ENCODE measurements at places on chromosomes 11 and 22.

- DNase-seq: no peak
Observed at GRCh38 chr11:26947379-26947844, 46.5 kb upstream of the FIBIN start.

DNA sequence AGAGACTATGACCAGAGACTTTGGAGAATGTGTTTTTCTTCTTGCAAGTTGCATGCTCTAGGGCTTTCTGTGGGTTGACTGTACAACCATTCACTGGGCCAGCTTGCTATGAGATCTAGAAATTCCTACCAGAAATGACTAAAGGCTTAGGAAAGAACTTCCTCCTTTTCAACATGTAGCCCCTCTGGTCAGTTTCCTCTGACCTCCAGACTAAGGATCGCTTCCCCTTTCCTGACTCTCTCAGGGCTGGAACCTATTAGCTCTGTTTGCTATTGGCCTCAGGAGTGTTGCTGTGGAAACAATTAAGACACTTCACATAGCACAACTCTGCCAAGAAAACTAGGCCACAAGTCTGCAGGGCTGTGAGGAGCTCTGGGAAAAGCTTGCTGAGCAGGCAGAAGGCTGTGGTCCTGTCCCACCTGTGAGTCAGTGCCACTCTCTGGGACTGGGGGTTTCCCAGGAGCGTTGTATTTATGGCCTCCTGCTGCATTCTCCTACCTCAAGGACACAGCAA, 10.7 kb downstream of the CRY2 start:
- DNase-seq: no peak

- DNase-seq: no peak
Observed at GRCh38 chr11:128724891-128725611, 31.2 kb downstream of the FLI1 start.

DNA sequence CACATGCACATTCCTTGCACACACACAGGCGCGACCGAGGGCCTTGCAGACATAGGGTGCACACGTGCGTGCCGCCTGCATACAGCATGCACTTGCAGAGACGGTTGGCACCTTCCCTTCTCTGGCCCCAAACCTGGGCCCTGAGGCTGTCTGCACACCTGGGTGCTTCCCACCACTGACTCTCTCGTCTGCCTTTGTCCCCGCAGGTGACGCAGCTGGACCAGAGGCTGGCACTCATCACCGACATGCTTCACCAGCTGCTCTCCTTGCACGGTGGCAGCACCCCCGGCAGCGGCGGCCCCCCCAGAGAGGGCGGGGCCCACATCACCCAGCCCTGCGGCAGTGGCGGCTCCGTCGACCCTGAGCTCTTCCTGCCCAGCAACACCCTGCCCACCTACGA, 38.0 kb downstream of the CDKN1C start:
- no peak for DNase-seq

DNA sequence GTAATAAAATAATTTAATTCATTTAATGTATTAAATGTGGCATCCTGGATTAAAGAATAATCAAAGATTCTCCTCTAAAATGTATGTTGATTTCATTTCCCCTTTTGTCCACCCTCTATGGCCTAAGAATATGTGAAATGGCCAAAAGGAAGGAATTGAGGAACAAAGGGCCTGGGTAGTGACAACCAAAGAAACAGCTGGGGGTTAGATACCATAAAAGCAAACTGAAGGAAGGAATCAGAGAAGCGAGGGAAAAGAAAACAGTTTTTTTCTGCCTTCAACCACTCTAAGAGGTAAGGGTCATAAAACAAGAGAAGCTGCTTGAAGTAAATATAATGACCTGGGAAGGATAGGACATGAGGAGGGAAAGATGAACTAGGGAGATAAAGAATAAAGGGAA, 139.3 kb downstream of the FAM76B start:
- no peak for DNase-seq

- no peak for DNase-seq
Observed at GRCh38 chr22:37222440-37222971, 10.2 kb upstream of the SSTR3 start.

DNA sequence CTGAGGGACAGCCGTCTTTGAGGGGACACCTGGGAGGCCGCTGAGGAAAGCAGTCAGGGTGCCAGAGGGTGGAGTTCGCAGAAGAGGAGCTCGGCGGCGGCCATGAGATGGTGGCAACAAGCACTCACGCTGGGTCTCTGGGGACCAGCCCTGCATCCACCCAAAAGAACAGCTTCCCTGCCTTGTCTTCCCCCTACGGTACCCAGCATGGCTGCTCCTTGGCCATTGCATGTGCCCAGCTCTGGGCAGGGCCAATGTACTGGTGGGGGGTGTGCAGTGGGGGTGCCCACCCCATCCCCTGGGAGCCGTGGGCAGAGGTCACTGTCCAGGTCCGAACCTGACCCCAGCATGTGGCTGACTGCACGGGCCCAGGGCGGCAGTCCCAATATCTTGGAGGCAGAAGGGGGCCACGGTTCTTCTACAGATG, 42.3 kb downstream of the OSBPL5 start:
- no peak for DNase-seq

GRCh38 chr22:49753276-49753890, 74.3 kb downstream of the BRD1 start:
- DNase-seq: no peak

DNA sequence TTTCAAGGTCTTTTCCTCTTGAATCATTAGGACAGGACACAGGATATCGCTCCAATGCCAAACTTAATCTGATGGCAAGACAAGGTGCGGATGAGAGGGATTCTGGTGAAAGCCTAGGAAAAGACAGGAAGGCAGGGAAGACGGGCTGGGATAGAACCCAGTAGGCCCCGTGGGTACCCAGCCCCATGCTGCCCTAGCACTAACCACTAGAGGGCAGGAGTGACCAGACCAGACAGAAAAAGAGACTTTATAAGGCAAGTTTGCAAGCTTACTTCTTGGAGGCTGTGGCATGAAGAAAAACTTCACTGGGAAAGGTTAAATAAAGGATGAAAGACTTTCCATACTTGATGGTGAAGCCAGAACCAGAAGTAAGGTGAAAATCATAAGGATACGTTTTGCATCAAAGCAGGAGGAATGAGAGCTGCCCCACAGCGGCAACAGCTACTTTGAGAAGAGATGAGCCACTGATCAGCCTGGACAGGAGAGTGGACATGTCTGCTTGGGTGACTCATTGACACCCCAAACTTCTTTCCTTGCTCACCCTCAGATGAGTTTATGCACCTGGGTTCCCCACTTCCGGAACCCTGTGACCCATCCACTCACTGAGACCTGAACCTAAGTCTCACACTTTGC, 39.8 kb downstream of the SYN3 start:
- peak; percentile 64 for DNase-seq

- DNase-seq: no peak
Observed at GRCh38 chr22:29700206-29700899, 19.4 kb upstream of the CABP7 start.

GRCh38 chr11:47192111-47192510, 5.9 kb upstream of the PACSIN3 start:
- no peak for DNase-seq

DNA sequence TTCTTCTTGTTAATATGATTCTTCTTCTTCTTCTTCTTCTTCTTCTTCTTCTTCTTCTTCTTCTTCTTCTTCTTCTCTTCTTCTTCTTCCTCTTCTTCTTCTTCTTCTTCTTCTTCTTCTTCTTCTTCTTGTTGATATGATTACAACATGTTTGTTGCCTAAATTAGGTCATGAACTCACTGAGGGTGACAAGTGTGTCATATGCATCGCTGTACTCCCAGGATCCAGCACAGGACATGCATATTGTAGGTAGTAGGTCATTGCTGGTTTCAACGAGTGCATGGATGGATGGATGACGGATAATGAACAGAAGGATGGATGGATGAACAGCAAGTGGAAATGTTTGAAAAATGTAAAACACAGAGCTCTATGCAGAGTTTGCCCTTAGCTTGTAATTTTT, 14.9 kb upstream of the PVALB start:
- no peak for DNase-seq

- DNase-seq: no peak
Observed at GRCh38 chr11:76453248-76453647, 8.4 kb downstream of the EMSY start.

GRCh38 chr11:121291896-121292494, 576 bp upstream of the SC5D start:
- DNase-seq: peak; percentile 39

DNA sequence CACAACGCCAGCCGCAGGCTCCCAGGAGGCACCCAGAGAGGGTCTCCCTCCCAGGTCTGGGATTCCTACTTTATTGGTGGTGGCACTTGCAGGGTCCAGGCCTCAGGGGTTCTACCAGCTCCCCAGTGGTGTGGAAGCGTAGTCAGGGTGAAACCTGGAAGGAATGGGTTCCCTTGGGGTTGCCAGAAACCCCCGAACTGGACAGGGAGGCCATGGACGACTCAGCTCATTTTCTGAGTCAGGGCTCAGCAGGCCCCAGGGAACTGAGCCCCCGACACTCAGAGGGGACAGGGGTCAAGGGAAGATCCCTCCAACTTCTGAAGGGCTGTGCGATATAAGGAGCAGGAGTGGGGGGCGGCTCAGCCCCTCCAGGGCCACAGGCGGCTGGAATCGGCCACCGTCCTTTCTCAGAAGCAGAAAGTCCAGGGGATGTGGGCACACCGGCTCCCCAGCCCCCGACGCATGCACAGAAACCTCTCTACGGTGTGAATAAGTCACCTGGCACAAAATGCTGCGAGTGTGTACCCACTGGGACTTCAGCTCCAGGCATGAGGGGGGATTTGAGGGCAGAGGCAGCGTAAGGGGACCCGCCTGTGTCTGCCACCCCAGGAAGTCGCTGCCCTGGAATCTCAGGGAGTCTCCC, 25.1 kb downstream of the MRGPRG start:
- no peak for DNase-seq

DNA sequence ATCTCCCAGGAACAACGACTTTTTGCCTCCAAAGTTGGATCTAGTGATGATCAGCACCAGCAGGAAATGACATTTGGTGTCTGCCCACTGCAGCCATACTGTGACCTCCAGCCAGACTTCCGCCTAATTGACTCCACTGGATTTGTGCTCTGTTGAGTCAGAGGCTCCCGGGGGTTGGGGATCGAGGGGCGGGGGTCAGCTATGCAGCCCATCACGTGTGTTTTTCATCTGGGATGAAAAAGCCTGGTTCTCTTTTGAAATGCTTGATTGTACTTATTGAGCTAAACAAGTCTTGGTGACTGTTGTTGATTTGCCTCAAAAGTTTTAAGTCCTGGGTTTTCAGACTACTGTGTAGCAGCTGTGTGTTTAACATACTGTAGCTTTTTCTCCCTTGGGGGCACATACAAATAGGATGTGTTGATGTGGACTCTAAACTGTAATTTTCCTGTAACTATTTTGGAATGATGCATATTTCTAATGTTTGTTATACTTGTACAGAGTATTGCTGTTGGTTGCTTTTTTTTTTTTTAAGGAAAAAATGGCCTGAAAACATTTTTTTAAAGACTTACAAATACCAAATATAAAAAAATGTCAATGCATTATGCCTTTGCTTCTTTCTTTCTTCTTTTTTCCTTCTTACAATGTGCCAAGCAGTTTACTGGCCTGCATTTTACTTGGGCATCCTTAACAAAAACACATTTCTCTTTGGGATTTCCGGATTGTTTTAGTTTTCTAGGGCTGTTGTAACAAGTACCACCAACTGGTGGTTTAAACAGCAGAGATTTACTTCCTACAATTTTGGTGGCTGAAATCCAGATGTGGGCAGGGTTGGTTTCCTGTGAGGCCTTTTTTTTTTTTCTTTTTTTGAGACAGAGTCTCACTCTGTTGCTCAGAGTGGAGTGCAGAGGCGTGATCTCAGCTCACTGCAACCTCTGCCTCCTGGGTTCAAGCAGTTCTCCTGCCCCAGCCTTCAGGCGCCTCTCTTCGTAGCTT, 46.1 kb upstream of the OR4B1 start:
- DNase-seq: no peak

DNA sequence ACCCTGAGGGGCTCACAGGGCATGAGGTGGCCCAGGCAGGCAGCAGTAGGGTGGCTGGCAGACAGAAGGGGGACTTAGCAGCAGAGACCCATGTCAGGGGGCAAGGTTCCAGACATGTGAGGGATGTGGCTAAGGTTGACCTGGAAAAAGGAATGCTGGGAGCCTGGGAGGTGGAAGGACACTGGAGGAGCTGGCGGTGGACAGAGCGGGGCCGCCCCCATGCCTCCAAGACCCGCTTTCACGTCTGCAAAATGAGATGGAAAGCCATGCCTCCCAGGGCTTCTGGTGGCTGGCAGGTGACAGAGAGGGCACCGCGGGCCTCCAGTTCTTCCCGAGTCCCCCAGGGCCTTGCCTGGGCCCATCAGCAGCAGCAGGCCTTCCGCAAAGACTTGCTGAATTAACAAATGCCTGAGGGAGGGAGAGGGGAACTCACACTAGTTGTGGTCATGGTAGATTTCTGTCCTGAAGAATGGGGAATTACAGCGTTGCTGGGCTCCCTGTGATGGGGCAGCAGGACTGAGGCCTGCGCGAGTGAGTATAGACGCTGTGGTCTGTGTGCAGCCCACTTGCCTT, 23.1 kb upstream of the SOX10 start:
- no peak for DNase-seq

GRCh38 chr11:10544491-10545465, 3.8 kb upstream of the RNF141 start:
- no peak for DNase-seq

- DNase-seq: no peak
Observed at GRCh38 chr11:13781153-13781552, 112.7 kb downstream of the FAR1 start.

GRCh38 chr11:101862391-101863233, 52.2 kb upstream of the CEP126 start:
- no peak for DNase-seq

DNA sequence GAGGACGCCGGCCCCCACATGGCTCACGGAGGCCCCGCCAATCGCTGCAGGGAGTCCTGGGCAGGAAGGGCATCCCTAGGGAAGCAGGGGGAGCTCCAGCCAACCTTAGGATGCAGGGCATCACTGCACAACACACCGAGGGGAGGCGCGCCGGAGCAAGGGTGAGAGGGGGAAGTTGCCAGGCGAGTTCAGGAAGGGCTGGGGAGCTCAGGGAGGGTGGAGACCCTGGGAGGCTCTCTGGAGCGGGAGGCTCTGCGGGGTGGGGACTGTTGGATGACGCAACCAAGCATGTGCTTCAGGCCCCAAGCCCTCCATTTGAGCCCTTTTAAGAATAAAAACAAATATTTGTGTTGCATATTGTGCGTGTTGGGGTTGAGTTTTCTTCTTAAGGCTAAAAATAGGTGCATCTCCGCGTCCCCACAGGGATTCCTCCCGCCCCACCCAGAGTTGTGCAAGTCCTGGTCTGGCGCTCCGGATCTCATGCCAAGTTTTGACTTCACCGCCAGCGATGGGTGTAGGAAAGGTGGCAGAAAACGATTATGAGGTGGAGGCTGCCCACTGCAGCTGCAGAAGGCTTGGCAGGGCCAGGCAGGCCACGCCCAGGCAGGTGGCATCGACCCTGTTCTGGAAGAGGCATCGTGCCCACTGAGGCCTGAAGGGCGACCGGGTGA, 65.2 kb downstream of the WNT7B start:
- no peak for DNase-seq

- no peak for DNase-seq
Observed at GRCh38 chr22:50278956-50279619, 8.9 kb upstream of the MAPK11 start.

DNA sequence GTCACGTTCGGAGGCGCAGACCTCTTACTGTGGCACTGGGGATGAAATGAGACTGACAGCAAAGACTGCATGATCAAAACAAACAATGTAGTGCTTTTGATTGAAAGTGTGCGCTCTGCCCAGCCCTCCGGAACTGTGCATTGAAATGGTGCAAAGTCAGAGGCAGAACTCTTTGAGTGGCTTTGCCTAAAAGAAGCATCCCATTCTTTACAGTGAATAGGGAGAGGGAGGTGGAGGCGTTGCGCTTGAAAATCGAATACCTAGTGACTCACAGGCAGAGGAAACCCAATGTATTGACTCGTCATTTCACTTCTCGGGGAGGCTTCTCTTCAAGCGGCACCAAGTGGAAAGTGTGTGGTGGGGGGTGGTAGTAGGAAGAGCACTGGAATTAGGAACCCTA, 10.9 kb downstream of the RCN1 start:
- no peak for DNase-seq

Measured in GM10248 (cell line).